ENCODE measurements at places on chromosomes 16 and 17. TPM values are rescaled to one million over a fixed set of nuclear protein-coding genes. Genes with fewer than 3 reads are reported as not detected.

The KRTAP4-4 gene
- not detected for polyA plus RNA-seq

The HLF gene
- polyA plus RNA-seq, result not detected

The PTX4 gene
- not detected for polyA plus RNA-seq

The BAIAP3 gene
- 4.0 TPM for polyA plus RNA-seq

The KPNB1 gene
- polyA plus RNA-seq, result 17.3 TPM

The CCL5 gene
- 1,095 TPM for polyA plus RNA-seq

GRCh38 chr16:8935989-8936388 lies 27.7 kb downstream of the USP7 start:
- DNase-seq, result no peak

DNA sequence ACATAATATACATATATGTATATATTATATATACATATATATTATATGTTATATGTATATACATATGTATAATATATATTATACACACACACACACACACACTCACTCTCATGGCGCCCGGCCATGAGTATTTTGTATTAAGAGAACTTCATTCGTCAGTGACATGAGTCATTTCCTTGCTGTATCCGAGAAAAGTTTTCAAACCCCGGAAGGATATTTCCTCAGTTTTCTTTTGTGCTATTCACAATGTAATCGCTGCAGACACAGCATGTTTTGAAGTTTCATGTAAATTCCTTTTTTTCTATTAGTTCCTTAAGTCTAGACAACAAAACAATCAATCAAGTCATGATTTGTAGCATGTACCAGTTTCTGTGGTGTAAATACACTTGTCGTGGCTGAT lies 33.3 kb downstream of the OR1D5 start:
- DNase-seq, result no peak

- no peak for DNase-seq
Measured at GRCh38 chr16:70772493-70772892, 28.5 kb downstream of the VAC14 start.

GRCh38 chr17:59874376-59874775 lies 18.4 kb downstream of the TUBD1 start:
- no peak for DNase-seq

- DNase-seq, result peak; percentile 49
Measured at GRCh38 chr16:29809850-29810698, 1.9 kb upstream of the PRRT2 start.

- no peak for DNase-seq
Measured at GRCh38 chr16:84597931-84598351, 19.9 kb downstream of the COTL1 start.

GRCh38 chr17:67902511-67903231 lies 77.4 kb downstream of the BPTF start:
- no peak for DNase-seq

- DNase-seq, result no peak
Measured at GRCh38 chr17:72118335-72119076, 2.3 kb upstream of the SOX9 start.

- DNase-seq, result no peak
Measured at GRCh38 chr17:72931163-72931562, 161.3 kb downstream of the SLC39A11 start.

DNA sequence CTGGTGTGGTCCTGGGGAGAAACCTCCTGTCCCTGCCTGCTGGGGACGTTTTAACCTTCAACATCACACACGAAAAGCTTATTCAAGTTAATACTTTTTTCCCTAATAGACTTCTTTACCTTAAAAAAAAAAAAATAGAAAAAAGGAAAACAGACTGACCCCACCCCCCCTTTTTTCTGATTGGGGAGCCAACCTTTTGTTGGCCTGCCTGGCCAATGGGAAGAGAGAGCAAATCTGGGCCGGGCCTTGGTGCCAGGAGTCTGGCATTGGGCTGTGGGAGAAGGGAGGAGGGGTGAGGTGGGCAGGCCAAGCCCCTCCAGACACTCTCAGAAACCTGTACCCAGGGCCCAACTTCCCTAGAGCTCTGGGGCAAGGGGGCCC lies 3.0 kb downstream of the CBX8 start:
- DNase-seq, result no peak

DNA sequence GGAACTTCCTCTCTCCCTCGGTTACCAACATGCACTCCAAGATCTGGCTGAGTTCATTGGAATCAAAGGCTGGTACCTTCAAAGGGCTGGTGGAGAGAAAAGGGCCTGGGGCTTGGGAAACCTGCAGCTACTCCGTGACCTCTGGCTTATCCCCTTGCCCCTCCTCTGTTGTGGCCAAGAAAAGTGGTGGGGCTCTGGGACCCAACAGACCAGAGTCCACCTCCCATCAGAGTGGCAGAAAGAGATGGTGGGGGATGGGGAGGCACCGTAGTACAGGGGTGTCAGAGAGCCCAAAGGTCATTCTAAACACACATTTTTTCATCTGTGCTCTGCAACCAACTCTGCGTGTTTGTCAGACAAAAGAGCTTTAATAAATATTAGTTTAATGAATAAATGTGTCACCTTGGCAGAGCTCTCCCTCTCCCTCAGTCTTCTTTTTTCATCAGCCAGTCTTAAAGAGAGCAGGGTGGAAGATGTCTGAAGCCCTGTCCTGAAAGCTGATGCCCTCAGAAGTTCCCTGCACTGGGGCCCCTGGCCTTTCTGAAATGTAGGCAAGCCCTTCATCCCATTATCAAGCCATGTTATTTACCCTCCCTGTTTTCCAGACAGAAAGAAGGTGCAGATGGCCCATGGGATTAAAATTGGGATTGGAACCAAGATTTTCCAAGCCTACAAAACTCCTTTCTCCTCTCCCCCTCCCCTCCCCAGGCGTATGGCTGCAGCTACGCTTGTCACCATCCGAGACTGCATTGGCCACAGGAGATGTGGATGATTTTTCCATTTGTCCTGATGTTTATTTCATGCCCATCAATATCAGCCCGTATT lies 227.3 kb downstream of the CCDC182 start:
- no peak for DNase-seq

GRCh38 chr17:44268709-44269534 lies 987 bp upstream of the SLC4A1 start:
- no peak for DNase-seq

GRCh38 chr16:68800257-68800875 lies 43.0 kb upstream of the TANGO6 start:
- peak; percentile 24 for DNase-seq

DNA sequence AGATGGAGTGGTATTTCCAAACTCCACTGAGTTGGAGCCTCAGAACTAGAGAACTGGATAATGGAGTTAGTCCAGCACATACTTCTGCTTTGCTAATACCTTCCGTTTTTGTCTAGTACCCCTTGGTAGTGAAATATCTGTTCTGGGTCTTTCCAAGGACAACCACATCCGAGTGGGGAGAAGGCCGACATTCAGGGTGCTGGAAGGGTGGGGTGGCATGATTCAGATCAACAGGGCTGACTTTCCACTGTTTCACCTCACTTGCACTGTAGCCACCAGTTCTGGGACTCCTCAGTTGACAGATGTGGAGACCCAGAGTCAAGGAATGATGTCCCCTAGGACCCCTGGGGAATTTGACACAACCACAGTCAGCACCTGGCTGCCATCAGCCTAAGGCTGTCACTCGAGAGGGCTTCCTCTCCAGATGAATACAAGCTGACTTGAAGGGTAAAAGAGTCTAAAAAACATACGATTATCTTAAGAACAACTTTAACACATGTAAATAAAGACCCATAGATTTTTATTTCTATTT lies 84.8 kb upstream of the HNF1B start:
- no peak for DNase-seq

DNA sequence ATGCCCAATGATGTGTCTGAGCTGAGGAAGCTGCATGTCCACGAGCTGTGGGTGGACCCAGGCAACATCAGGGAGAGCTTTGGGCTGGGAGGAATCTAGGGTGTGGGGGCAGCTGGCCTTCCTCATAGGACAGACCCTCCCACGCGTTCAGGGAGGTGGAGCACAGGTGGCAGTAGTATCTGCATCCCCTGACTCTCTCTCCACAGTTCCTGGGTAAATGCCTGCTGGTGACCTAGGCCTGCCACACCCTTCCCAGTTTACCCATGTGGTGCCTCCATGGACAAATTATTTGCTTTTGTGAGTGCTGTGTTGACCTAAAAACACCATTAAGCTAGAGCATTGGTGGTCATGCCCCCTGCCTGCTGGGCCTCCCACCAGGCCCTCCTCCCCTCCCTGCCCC lies 3.2 kb downstream of the HBM start:
- DNase-seq, result no peak

- DNase-seq, result no peak
Measured at GRCh38 chr17:34423978-34424813, 61.2 kb upstream of the CCL1 start.

- no peak for DNase-seq
Measured at GRCh38 chr16:49580751-49581303, 207.2 kb downstream of the C16orf78 start.

DNA sequence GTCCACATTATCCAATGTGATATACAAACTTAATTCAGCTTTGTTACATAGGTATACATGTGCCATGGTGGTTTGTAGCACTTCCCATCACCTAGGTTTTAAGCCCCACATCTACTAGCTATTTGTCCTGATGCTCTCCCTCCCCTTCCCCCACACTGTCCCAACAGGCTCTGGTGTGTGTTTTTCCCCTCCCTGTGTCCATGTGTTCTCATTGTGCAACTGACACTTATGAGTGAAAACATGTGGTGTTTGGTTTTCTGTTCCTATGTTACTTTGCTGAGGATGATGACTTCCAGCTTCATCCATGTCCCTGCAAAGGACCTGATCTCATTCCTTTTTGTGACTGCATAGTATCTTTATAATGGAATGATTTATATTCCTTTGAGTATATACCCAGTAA lies 196.7 kb downstream of the CDH11 start:
- no peak for DNase-seq

- peak; percentile 82 for DNase-seq
Measured at GRCh38 chr17:35449371-35449931, 885 bp upstream of the SLFN13 start.

DNA sequence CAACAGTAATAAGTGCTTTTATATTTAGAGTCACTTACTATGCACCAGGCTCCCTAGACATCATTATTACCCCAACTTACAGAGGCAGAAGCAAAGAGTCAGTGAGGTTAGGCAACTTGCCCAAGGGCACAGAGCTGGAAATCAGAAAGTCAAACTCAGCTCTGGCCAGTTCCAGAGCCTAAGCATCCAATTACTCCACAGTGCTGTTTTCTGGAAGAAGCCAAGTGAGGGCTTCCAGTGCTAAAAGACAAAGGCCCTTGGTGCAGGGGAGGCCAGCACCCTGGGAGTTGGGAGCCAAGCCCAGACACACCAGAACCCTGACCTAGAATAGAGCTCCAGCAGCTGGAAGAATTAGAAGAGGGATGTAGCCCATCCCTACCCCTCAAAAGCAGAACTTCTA lies 40.2 kb downstream of the C17orf67 start:
- DNase-seq, result no peak

- DNase-seq, result peak; percentile 18
Measured at GRCh38 chr16:57533431-57534336, 2.7 kb downstream of the CCDC102A start.

GRCh38 chr17:70869402-70870085 lies 700.2 kb downstream of the KCNJ2 start:
- no peak for DNase-seq

- no peak for DNase-seq
Measured at GRCh38 chr16:57999971-58000705, at the start of gene ZNF319. Gene ZNF319 (minus strand): TSS chr16:58000672. CDS start chr16:57998265, 2,407 bp downstream.

GRCh38 chr16:31440516-31441184 lies 1.9 kb downstream of the ZNF843 start:
- no peak for DNase-seq

DNA sequence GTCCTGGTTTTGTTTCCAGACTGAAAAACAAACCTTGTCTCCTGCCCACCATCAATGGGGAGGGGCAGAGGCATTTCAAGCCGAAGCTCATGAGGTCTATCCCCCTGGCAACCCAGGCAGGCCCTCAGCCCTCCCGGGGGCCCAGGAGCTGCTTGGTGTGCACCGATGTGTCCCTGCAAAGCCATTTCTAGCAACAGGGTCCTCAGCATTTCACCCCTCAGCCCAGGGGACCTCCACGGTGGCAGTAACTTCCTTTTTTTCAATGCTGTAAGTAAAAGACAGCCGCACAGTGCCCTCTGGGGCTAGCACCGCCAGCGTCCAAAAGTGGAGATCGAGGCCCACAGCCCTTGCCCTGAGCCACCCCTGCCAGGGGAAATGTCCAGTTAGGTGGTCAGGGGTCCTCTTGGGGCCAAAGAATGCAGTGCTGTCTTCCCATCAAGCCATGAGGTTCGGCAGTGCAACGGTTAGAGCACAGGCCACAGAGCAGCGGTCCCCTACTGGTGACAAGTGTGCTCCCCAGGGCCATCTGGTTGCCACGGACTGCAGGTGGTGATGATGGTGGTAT lies 79.9 kb downstream of the LITAF start:
- no peak for DNase-seq

DNA sequence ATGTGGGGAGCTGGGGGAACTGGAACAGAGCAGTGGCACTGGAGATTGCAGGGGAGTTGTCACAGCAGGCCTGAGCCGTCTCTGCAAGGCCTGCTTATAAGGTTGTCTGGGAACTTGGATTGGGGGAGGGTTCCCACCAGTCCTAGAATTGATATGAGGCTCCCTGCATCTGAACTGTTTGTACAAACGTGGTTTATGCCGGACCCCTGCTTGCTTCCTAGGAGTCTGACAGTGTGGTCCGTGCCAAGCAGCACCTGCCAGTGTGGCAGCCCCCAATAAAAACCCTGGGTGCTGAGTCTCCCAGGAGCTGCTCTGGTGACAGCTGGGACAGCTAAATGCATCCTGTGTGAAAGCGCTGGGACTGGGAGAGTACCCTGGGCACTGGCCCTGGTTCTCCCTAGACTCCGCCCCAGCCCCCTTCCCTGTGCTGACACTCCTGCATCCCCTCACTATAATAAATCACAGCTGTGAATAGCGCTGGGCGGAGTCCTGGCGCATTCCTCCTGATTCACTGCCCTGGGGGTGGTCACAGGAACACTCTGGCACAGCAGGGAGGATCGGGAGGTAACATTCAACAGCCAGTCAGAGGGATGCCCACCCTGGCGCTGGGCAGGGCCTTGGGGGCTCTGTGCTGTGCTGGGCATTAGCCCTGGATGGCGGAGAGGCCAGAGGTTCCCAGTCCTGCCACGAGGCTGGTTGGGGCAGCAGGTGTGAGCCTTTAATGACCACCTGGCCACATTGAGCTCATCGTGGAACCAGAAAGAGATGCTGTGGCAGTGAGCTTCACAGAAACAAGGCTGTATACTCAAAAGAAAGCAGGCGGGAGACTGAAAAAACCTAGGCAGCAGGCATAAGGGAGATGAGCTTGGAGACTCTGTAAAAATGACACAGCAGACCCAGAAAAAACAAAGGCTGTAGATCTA lies 45.6 kb downstream of the RMI2 start:
- no peak for DNase-seq

- DNase-seq, result no peak
Measured at GRCh38 chr16:54316095-54316889, 29.7 kb upstream of the IRX3 start.

DNA sequence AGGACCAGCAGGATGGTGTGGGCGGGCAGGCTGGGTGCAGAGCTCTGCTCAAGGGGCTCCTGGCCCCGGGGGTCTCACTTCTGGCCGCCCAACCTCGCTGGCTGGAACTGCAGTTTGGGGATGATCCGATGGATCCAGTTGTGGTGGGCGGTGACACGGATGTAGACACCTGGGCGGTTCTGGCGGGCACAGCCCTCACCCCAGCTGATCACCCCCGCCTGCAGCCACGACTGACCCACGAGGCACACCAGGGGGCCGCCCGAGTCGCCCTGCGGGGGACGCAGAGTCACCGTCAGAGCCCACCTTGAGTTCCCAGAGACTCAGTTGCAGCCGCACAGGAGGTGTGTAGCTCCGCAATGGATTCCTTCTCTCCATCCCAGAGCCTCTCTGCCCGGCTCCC lies 7.5 kb downstream of the PRSS27 start:
- no peak for DNase-seq

Measured in immature natural killer cell (primary cell).